ENCODE measurements at places on chromosomes 6 and 20.

DNA sequence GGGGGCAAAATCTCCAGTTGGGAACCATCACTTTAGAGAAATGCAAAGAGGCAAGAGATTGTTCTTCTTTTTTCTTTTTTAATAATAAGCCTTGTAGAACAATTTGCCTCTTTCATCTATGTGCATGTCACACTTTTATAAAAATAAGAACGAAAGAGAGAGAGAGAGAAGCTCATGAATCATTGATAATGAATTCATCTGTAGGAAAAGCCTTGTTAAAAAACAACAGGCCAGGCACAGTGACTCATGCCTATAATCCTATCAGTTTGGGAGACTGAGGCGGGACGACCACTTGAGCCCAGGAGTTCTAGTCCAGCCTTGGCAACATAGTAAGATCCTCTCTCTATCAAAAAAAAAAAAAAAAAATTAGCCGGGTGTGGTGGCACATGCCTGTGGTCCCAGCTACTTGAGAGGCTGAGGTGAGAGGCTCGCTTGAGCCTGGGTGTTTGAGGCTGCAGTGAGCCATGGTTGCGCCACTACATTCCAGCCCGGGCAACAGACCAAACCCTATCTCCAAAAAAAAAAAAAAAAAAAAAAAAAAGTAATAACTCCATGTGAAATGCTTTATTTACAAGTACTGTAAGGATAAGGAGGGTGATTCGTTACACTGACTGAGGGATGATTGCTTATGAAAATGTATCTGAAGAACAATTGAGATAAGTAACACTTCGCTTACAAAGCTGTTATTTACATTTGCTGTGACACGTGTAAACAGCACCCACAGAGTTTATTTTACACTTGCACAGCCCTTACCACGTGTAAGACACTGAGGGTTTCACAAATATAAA, 6.0 kb downstream of the CCN5 start:
- DNase-seq, result no peak

DNA sequence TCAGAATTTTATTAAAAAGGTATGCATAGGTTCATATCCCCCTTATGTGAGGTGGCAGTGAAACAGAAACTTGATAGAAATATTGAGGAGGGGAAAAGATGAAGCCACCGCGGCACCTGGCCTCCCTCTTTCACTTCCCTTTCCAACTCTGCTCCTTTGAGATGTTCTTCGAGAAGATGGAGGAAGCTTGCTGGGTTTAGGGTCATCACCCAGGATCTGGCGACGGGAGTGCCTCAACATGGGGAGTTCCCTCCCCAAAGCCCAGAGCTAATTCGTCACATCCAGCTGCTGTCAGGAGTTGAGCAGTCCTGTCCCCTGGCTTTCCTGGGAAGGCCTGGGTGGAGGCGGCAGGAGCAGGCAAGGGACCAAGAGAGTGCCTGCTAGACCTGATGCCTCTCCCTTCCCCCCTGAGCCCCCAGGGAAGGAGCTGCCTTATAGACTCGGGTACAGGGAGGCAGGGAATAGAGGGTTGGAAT, 29.1 kb downstream of the RREB1 start:
- DNase-seq, result no peak

GRCh38 chr6:117459204-117459944, 23.1 kb upstream of the DCBLD1 start:
- no peak for DNase-seq

GRCh38 chr6:139944976-139945375, 570.5 kb upstream of the CITED2 start:
- DNase-seq, result no peak

GRCh38 chr20:25606094-25606695, 17.6 kb downstream of the NANP start:
- DNase-seq, result no peak

DNA sequence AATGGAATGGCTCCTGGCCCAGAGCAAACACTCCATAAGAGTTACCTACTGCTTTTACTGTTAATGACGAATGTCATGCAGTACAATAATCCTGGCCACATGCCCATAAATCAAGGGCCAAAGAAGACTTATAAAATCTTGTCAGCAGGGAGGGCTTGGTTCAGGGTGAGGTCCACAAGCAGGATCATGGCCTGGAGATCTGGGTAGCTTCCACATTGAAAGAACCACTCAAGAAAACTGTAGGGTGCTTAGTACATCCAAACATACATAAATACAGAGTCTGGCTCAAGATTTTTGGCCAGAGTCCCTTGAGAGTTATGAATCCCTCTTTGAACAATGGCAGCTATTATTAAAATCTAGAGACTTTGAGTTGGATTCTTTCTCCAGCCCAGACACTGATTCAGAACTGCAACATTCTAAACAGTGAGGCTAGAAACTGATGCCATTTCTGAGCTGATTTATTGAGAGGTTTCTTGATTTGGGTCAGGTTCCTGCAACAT, 188.7 kb downstream of the CDC5L start:
- DNase-seq, result no peak

DNA sequence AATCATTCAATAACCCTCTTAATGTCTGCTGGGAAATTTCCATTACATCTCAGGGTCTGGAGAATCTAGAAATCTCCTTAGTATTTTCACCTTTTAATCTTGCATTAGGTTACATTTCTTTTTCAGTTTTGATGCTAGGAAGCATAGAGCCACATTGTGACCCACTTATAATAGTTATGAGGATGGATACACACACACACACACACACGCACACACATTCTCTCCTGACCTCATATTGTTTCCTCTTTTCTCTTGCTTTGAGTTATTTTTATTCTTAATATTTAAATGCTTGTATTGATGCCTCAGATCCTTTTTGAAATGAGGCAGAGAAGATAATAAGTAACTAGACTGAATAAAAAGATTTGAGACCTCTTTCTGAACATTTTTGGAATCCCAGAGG, 128.4 kb downstream of the KLHL32 start:
- no peak for DNase-seq

- no peak for DNase-seq
Measured at GRCh38 chr6:74942130-74942529, 263.7 kb downstream of the COL12A1 start.

DNA sequence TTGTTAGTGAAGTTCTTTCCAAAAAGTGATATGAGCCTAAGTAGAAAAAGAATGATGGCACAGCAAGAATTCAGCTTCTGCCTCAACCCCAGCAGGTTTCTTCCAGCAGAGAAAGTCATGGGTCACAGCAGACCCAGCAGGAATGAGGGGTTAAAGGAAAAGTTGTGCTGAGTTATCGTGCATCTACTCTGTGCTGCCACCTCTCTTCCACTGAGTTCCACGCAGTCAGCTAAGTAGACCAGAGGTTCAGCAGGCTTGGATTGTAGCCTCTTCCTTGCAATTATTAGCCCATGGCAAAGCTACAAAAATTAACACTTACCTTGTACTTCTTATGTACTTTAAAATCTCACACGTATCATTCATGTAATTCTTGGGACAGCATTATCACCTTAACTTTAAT, 510.8 kb downstream of the PTPRT start:
- no peak for DNase-seq

GRCh38 chr6:159455700-159456274, 237.3 kb downstream of the SOD2 start:
- no peak for DNase-seq

DNA sequence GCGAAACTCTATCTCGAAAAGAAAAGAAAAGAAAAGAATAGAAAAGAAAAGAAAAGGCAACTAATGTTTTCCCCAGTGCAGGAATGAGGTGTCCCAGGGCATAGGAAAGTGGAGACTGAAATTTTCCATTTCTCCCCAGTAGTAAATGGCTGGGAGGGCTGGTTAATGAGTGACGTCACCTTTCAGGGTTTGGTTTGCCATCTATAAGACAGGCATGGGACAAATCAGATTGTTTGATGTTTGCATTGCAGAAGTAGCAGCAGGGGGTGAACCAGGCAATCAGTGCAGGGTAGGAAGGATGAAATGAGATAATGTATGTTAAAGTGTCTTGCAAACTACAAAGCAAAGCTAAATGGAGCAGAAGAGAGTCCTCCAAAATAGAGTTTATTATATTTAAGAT, 533.4 kb downstream of the PKHD1 start:
- DNase-seq, result no peak

- no peak for DNase-seq
Measured at GRCh38 chr20:50674138-50674825, 17.1 kb downstream of the RIPOR3 start.

- no peak for DNase-seq
Measured at GRCh38 chr6:17831135-17831534, 124.4 kb upstream of the NUP153 start.

DNA sequence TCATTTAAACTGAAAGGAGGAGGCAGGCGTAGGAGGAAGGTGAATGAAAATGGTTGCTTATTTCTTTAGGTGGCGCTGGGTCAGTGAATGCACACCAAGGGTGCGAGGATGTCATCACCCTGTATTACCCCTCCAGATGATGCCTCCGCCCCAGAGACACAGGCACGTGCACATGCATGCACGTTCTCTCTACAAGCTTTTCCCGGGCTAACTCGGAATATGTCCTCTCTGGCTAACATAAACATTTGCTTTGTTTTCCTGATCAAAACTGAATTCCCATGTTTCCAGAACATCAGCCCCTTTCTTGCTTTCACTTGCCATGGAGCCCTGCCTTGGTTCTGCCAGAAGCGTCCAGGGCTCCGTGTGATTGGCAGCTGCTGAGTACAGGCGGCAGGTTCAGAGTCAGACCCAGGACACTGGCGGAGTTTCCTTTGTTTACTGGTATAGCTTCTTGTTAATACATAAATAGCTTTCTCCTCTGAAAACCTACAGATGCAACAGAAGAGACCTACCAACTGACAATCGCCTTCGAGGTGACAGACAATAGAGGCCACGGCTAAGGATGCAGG, 131.2 kb upstream of the RPS6KA2 start:
- DNase-seq, result no peak

DNA sequence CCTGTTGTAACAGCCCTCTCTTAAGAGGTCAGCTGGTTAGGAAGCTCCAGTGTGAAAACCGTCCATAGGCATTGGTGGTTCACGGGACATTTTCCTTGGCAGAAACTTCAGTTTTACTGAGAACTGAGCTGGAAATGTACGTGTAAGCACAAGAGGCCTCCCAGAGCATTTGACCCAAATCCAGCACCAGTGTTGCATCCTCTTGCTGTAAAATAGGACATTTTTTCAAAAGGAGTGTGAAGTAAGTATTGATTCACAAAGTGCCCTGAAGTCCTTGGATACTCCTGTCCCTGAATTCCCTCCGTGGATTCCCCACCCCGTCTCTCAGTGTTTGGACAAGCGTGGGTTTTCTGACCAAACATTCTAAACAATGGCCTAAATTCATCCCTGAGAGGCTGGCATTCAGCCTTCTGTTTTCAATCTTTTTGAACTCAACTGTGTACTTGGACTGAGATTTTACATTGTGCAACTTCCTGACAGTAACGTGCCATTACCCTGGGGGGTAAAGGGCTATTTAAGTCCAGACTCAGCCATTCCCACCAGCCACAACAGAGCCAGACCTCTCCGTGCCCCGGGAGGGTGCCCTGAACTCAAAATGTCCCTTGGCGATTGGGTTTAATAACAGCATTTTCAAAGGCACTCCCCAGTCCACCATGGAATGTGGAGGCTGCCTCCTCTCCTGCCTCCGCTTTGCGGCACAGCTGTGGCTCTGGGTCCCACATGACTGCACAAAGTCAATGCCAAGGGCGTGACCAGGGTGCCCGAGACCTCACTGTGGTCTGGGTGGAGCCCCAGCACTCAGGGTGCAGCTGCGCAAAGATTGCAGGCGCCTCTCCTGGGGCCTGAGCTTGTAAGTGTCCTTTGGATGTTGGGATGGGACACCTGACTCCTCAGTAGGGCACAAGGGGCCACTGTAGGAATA, 92.7 kb upstream of the AFDN start:
- no peak for DNase-seq

- DNase-seq, result no peak
Measured at GRCh38 chr6:28587746-28588075, 62.0 kb downstream of the GPX5 start.

DNA sequence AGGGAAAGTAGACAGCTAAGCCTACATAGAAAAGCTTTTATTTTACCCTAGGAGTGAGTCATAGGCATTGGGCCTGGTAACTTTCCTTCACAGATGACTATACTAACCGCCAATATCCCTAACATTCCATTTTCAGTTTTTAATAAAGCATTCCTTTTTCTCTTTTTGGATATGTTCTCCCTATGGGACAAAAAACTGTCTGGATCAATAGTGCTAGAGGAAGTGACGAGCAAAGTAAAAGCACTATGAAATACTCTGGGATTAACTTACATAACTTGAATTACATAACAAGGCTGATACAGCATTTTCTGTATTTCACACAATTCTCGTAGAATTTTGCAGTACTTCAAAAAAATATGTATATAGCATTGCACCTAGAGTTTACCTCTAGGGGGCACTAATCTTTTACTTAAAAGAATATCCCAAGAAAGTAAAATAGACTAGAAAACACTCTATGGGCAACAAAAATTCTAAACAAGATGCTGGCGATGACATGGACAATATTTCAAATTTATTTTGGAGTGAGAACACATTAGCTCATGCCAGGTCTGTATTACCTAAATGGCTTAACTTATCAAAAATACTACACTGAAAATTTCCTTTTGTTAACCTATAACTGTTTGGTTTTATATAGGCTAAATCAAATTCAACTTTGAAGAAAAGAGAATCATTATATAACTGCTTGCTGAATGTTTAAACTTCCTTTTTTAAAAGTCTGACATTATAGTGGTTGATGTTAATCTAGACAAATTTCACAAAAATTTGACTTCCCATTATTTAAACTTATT, 66.3 kb upstream of the DST start:
- no peak for DNase-seq

GRCh38 chr6:33432546-33432945, 12.7 kb downstream of the SYNGAP1 start:
- DNase-seq, result no peak

GRCh38 chr6:165962366-165962765, 205.3 kb downstream of the TBXT start:
- DNase-seq, result no peak

GRCh38 chr6:145733810-145734209, 1.5 kb downstream of the EPM2A start:
- DNase-seq, result no peak

DNA sequence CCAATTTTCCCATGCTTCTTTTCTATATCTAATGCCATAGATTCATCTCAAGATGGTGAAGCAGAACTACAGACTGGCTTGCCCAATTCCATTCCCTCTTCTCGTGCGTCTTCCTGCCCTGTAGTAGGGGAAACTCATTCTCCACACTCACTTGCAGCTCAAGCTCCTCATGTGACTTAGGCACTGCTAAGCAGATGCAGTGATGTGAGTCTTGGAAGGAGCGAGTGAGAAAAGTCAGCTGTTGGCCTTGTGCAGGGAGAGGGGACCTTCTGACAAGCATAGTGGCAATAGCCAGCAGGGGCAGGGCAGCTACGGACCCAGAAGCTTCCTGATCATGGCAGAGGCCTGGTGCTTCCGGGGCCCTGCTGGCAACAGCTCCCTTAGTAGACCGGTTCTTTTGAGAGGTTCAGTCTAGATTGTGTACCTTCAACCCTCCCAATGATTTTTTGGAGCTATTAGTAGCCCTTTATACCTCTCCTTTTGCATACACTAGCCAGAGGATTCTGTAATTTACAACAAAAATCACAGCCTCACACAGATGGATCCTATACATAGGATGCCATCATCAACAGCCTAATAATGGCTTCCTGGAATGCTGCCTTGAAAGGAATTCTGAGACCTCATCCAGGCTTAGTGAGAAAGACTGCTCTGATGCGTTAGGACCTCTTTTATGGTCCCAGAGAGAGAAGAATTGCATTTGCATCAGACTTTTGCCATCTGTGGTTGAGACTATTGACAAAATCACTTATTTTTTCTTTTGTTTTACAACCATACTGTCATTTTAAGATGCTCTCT, 121.5 kb upstream of the RIPOR2 start:
- no peak for DNase-seq

- DNase-seq, result no peak
Measured at GRCh38 chr6:97919631-97920030, 636.6 kb upstream of the MMS22L start.
